ENCODE measurements at places on chromosomes 11 and 22.

GRCh38 chr11:99766811-99767210 lies 746.1 kb downstream of the CNTN5 start:
- no peak for DNase-seq

- DNase-seq = no peak
Measured at GRCh38 chr11:77411137-77411707, 62.7 kb downstream of the PAK1 start.

GRCh38 chr22:33920197-33920540 lies at the start of gene LARGE1:
Gene LARGE1 (minus strand): TSS chr22:33920476.
- no peak for DNase-seq

DNA sequence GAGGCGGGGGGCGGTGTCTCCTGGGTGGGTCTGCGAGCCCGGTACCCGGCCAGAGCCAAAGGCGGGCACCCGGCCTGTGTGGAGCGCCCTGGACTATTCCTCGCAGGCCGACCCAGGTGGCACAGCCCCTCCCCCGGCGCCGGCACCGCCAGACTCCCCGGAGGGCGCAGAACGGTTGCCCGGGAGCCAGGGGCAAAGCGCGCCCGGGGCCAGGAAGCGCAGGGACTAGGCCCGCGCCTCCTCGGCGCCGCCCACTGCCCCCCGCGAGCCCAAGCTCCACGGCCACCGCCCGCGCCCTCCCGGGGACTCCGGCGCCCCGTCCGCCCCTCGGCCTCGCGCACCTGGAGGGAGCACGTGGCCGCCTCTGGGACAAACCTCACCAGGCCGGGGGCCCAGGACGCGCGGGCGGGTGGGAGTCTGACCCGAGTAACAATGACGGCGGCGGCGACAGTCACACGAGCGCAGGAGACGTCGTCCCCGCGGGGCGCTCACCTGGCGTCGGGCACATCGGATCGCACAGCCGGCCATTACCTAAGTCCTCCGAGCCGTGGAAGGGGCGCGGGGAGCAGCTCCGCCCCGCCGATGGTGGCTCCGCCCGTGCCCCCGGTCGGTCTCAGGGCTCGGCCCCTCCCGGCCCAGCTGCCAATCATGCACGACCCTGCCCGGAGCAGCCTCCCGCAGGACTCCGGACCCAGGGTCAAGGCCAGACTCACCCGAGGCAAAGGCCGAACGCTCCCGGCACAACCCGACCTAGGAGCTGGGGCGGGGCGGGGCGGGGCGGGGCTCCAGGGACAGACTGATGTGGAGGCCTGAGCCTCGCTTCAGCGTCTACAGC lies 7.4 kb downstream of the PLXNB2 start:
- no peak for DNase-seq

- DNase-seq = no peak
Measured at GRCh38 chr11:16982256-16982671, 31.9 kb downstream of the PLEKHA7 start.

GRCh38 chr11:74942073-74942759 lies 6.7 kb downstream of the XRRA1 start:
- DNase-seq = no peak

GRCh38 chr11:21564095-21564494 lies 628.8 kb upstream of the ANO5 start:
- DNase-seq = no peak

DNA sequence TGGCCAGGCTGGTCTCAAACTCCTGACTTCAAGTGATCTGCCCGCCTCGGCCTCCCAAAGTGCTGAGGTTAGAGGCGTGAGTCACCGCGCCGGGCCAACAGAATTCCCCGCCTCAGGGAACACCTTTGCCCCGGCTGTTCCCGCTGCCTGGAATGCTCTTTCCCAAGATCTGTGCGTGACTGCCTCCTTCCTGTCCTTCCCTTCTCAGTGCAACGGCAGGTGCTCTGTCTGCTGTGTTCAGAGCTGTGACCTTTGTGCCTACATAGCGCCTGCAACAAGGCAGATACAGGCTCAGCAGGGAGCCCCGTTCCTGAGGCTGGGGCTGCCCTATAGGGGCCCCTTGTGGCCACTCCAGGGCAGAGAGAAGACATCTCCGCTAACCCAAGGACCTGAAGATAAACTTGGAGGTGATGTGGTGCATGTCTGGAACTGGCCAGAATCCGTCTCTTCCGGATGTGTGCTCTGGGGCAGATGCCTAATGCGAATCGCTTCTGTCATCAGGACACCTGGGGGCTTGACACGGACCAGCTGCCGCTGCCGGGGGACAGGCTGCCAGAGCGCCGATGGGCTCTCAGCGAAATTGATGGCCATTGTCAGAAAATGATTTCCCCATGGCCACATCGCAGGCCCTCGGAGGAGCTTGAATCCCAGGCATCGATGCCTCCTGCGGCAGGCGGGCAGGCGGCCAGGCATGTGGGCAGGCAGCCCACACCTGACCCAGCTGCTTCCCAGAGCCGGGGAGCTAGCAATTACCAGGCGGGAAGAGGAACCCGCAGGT lies 43.5 kb upstream of the TCF20 start:
- DNase-seq = peak; percentile 60

GRCh38 chr11:15390857-15391256 lies 276.1 kb downstream of the INSC start:
- no peak for DNase-seq

- no peak for DNase-seq
Measured at GRCh38 chr11:102119997-102120396, 9.8 kb downstream of the YAP1 start.

DNA sequence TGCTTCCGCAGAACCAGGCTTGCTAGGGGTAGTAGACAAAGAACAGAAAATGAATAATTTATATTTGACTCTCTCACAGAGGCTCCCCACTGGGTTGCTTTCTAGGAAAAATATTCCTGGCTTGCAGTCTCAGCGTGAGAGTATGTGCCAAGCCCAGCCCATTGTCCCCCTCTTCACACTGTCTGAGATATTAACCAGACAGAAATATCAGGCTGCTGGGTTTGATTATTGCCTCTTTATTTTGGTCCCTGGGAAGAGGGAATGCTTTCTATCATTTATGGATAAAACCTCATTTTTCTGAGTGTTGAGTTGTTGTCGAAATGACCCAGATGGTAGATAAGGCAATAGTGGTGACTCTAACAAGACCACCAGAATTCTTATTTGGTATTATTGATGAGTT lies 367.9 kb downstream of the METTL15 start:
- no peak for DNase-seq

GRCh38 chr11:70493891-70494290 lies 95.6 kb downstream of the CTTN start:
- DNase-seq = no peak

DNA sequence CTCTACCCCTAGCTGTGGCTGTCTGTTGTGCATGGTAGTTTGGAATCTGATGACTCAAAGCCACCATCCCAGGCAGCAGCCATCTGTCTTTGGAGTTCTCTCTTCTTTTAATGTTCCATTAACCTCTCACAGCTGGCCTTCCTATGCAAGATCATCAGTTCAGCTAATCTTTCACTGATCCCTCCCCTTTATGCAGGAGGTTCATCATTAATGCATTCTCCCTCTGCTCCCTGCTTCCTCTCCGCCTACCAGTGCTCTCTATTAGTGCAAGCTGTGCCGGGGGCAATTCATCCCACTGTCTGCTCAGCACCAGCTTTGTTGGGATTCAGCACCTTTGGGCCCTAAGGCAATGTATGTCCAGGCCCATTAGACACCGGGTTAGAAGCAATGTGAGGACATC lies 413.0 kb upstream of the LRRC4C start:
- no peak for DNase-seq

DNA sequence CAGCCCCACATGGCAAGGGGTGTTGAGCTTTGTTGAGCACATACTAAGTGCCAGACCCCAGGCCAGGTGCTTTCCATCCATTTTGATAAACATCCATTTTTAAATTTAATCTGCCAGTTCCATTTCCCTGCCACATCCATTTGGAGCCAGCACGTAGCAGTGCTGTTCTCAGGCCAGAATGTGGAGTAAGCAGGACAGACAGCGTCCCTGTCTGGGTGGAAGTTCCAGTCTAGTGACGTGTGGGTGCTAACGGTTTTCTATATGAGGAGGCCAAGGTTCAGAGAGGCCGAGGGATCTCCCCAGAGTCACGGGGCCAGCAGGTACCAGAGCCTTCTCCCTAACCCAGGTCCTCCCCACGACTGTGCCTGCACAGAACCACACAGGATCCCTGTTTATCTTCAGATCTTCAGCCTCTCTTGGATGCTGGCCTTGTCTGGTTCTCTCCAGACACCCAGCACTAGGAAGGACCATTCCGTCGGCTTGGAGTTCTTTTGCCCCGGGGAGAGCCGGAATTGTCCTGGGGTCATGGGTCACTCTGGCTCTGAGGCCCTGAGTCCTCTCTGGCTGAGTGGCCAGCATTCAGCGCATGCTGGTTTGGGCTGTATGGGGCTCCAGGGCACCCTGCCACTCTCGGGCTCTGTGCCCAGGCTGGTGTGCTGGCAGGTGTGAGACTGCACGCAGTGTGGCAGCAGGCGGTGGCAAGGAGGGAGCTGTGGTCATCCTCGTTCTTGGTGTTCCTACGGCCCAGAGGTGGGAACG lies 63.6 kb upstream of the PPARA start:
- no peak for DNase-seq

- no peak for DNase-seq
Measured at GRCh38 chr22:37906364-37907008, 389 bp downstream of the MICALL1 start.

DNA sequence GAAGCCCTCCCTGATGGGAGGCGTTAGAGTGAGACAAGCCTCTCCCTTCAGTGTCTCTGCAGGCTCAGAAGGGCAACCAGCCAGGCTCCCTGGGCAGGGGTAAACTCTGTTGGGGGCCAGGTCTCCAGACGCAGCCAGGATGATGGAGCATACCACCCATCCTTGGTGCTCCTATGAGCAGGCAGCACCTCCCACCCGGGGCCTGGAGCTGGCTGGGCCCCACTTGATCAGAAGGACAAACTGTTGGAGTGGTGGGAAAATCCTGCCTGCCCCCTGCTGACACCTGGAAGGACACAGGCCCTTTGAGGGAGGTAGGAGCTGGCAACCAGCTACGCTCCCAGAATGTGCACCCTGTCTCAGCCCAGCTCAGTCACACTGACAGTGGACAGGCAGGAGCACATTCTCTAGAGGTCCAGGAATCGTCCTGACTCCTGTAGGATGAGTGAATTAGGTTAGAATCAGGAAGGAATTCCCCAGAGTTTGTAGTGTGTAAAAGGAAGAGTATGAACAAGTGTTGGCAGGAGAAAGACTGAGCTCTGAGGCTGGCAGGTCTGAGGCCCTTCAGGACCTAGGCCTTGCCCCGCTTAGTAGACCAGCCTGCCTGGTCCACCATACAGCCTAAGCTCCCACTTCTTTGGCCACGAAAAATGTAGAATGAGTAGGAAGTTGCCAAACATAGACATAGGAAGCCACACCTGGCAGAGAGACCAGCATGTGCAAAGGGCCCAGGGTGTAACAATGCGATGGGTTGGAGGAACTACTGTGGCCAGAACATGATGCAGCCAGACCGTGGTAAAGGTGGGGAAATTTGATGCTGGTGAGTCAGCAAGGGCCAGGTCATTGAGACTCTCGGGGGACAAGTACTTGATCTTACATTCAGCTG lies 19.1 kb downstream of the ARHGEF17 start:
- no peak for DNase-seq

DNA sequence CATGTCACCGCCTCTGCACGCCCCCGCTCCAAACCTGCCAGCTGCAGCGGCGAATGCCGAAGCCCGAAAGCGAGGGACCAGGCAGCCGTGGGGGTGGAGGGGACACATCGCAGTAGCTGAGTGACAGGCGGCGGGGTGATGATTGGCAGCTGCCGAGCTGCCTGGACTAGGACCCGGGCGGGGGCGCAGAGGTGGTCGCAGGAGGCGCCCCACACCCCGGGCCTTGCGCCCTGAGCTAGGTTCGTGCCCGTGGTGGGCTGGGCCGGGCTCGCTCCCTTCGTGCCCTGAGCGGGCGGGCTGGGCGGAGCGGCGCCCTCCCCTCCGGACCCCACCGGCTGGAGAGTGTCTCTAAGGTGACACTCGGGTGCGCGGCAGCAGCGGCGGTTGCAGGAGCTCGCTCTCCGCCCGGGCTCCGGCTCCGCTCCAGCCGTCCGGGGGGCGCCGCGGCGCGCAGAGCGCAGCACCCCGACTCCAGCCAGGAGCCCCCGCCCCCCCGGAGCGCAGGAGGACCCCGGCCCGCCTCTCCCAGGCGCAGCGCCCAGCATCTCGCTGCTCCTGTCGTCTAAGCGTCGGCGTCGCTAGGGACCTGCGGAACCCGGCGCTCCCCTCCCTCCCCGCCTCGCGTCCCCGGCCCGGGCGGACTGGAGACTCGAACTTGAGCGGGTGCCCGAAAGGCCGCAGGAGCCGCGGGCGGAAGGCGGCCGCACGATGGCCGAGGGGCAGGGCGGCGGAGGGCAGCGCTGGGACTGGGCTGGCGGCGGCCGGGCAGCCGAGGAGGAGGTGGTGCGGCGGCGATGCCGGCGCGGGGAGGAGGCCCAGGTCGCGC lies 14.5 kb upstream of the DGKZ start:
- DNase-seq = no peak

DNA sequence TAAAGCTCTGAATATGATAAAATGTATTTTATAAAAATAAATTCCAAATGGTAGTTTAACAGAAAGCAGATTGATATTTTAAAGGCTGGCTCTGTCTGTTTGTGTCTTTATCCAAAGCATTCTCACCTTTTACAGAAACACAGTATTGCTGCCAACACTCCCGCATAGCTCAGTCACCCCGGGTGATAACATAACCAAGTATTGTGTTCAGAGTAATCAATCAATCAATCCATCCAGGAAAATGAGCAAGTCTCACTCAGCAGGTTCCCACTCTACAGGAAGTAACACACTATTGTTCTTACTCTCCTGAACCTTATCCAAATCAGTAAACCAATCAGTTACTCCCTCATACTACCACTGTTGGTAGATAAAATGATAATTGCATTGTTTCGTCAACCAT lies 203.4 kb downstream of the LRRC4C start:
- DNase-seq = no peak

- no peak for DNase-seq
Measured at GRCh38 chr22:38487946-38488345, 18.2 kb downstream of the DDX17 start.

GRCh38 chr11:57511741-57512430 lies 3.6 kb downstream of the SLC43A1 start:
- DNase-seq = no peak

DNA sequence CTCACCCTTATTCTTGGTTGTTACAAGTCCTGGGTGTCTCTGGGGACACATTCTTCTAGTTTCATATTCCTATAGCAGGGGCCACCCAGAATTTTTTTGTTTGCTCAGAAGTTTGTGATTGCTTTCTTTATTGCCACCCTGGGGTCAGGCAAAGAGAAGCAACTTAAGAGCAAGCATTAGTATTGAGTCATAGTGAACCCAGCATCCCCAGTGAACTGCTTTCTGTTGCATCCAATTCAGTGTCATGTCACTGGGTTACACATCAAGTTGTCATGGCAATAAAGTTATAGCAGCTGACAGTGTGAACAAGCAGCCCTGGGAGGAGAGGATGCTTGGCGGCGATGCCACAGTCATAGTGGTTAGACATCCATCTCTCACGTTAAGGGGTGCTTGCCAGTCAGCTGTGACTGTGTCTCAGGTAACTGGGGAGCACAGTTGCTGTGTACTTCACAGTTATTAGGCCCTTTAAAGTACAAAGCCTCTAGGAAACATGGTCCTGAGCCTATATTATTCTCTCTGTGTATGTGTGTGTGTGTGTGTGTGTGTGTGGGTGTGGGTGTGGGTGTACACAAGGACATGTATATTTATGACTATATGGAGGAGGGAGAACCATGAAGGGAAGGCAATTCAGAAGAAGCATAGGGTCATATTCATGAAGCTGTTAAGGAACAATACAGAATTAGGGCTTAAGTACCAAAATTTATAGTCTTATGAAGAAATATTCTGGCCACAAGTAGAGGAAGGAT lies 52.5 kb downstream of the TRIM44 start:
- DNase-seq = no peak

Data from NCI-H1694 treated with DMSO at 0.1 percent for 48 hours (cell line).